Kidney epithelial cell (primary cell): ENCODE measurements at places on chromosomes 5 and 9. TPM values are rescaled to one million over a fixed set of nuclear protein-coding genes. Genes with fewer than 3 reads are reported as not detected.

- no peak for DNase-seq
These were observed 2.8 kb upstream of the STOML2 start for GRCh38 chr9:35105571-35106342.

Gene LRRC26
- total RNA-seq, result not detected in 2 replicates

Gene PCDHA1
- not detected in 2 replicates for total RNA-seq

Gene MEIKIN
- not detected in 2 replicates for total RNA-seq

- DNase-seq, result no peak
These were observed 323.8 kb upstream of the WWC1 start for GRCh38 chr5:167967494-167968177.

Gene SLC6A19
- not detected in 2 replicates for total RNA-seq

DNA sequence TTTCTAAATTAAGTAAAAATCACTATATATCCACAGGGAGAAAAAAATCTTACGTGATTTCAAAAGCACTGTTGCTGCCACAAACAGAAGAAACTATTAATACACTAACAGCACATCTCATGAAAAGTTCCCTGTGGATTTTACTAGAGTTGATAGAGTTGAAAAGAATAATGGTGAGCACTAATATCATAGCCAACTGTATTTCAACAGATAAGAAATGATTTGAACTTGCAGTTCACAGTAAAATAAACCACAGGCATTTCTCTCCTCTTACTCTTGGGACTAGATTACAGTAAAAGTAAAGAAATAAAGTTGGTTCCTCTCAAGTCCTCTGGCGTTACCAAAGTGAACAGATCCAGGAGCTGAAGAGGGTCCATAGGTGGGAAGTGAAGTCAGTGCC lies 27.9 kb downstream of the AGTPBP1 start:
- DNase-seq, result no peak

DNA sequence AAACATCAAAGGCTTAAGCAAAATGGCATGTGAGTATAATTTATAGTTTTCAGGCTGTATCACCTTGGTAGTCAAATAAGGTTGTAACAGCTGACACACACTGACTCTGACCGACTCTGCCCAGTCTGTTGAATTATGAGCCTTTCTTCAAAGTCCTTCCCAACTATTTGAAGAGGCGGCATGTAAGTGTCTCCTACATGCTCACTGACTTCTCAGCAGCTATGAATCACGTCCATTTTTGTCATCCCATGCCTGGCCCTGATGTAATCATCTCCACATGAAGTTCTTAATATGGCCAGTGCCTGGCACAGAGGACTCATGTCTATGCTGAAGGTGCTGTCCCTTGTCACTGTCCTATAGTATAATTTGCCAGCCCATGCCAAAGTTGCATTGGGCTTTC lies 5.1 kb upstream of the PTBP3 start:
- DNase-seq, result peak; percentile 59

- peak; percentile 18 for DNase-seq
These were observed 440.1 kb upstream of the ADAMTS16 start for GRCh38 chr5:4700069-4700468.

DNA sequence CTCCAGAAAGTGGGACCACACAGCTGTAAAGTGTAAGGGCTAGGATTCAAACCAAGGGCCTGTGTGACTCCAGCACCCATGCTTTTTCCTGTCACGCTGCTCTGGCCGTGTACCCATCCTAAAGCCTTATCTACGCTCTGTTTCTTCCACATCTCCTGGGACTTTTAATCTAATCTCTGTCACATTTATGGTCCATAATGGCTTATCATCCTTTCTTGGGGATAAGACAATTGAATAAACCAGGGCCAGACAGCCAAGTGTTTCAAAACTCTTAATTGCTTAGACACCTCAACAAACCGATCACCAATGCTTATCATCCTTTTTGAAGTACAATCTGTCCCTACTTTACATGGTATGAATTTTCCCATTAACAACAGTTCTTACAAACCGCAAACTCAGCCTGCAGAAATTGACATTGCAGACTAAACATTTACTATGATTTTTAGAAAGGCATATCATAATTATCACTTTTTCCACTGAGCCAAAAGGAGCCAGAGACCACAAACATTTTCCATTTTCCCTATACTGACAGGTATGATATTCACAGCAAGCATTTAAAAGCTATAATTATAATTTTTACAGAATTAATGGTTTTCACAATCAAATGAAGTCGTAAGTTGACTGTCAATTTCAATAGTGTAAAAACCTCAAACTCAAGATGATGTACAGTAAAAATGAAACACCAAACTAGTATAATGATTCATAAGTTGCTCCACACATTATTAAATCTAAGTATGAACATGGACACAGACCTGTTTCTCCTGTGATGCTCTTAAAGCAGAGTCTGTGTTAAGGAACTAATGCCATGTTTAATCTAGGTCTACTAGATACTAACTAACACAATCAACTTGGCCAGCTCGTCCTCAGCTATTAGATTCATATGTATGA lies 99.5 kb downstream of the FBXW11 start:
- DNase-seq, result no peak

Gene SLC36A2
- not detected in 2 replicates for total RNA-seq

DNA sequence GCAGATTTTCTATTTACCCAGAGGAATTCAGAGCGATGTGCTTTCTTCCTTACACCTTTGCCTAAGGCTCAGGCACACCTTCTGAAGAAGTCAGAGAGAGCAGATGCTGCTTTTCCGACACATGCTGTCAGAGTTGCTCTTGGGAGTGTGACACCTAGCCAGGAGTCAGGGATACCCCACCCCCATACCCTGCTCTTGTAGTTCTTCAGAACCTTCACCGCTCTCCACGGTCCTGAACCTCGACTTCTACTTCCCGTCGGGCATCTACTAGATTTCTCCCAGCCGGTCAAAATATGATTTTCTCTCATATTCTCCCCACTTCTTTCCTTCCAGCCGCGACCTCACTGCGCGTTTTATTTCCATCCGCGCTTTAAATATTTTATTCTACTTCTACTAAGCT lies 1.7 kb downstream of the GRIN3A start:
- no peak for DNase-seq

DNA sequence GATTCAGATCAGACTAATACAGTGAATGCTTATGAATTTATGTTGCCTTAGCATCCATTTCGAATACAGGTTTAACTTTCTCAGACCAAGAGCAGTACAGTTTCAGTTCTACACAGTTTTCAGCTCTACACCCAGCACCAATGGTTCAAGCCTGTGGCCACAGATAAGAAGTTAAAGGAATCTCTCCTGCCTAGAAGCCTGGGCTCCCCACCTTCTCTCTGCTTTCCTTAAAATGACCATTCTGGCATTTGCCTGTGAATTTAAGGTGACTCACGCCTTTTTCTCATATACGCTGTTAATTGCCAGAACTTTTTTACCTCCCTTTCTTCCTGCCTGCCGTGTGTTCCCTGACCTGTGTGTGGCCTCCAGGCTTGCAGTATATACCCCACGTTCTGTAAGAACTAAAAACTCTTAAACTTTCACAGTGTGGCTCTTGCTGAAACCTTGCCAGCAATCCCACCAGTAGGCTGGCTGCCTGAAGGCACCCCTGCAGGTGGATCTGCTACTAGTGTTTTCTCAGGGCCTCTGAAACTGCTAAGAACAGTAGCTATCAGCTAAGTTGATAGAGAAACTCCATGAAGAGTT lies 692.8 kb upstream of the CDH18 start:
- DNase-seq, result no peak

- no peak for DNase-seq
These were observed 74.6 kb downstream of the PHAX start for GRCh38 chr5:126675338-126675737.

GRCh38 chr5:145479857-145480256 lies 355.3 kb downstream of the PRELID2 start:
- no peak for DNase-seq

Gene FGD3
- 0.41 and 0.46 TPM in 2 replicates for total RNA-seq

Gene IL7R
- total RNA-seq, result 1.6 and 4.0 TPM in 2 replicates

GRCh38 chr9:88960632-88961031 lies 30.6 kb upstream of the S1PR3 start:
- DNase-seq, result no peak

DNA sequence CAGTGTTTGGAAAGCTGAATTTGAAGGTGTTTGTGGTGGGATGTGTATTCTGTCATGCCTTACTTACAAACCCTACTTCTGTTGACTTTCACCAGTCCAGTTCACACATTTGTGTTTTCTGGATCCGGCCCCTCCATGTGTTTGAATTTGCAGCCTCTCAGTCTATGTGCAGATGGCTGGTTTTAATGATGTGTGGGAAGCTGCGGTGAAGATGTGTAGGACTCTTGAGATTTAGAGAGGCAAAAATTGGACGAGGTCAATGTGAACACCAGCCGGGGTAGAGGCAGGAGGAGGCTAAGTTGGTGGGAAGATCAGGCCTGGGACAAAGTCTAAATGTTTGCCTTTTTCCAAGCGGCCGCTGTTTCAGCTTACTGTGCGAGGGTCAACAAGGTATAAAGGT lies 115.4 kb upstream of the KLF9 start:
- no peak for DNase-seq
